ENCODE measurements at places on chromosomes 16 and 17.

DNA sequence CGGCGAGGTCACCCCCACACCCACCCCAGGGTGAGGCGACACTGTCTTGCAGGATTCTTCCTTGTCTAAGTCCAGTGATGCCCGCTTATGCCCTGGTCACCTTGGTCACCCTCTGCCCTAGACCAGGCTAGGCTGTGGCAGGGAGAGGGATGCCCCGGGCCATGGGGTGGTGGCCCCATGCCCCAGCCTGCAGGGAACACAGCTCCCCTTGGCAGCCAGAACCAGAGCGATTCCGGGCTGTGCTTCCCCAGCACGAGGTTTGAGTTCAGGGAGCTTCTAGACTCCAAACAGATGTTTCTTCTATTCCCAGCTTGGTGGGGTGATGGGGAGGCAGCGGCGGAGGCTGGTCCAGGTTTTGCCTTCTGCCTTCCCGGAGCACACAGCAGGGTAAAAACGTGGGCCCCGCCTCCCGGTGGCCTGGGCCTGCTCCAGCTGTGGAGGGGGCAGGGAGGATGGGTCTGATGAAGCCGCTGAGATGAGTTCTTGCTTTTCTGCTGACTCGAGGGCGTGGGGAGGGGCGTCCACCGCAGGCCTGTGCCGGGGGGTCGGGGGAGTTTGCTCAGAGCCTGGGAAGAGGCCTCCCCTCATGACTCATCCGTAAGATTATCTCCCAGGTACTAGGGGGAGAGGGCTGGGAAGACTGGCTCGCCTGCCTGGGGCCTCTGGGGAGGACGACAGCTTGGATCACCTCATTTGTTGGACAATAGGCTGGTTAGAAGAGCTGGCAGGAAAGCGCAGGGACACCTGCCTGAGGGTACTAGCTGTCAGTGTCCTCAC is 15.4 kb downstream of the SMTNL2 start:
- peak; percentile 76 for DNase-seq

- DNase-seq = no peak
Measured at GRCh38 chr17:29141514-29141876, 38.7 kb downstream of the MYO18A start.

- no peak for DNase-seq
Measured at GRCh38 chr17:2063261-2064146, 8.6 kb downstream of the HIC1 start.

GRCh38 chr16:24975428-24975889 is 39.7 kb downstream of the ARHGAP17 start:
- DNase-seq = no peak

- DNase-seq = no peak
Measured at GRCh38 chr17:67521775-67522069, 144.6 kb downstream of the PITPNC1 start.

DNA sequence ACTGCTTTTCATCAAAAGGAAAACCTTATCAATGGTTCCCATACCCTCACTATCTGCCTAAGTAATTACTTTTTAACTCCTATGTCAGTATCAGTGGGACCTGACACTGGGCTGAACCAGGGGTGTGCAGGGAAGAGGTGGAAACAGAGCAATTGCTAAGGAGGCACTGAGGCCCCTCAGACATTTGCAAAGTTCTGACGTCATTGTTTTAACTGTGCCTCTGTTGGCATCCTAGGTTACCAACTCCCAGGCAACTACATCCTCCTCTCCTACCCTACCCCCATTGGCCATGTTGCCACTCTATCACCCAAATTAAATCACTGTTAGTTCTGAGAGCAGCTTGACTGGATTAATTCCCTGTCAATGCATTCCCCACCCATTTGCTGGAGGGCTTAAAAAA is 8.0 kb upstream of the WWOX start:
- DNase-seq = no peak

Measured in NCI-H1694 (cell line).